ENCODE measurements at places on chromosomes 5 and 9.

DNA sequence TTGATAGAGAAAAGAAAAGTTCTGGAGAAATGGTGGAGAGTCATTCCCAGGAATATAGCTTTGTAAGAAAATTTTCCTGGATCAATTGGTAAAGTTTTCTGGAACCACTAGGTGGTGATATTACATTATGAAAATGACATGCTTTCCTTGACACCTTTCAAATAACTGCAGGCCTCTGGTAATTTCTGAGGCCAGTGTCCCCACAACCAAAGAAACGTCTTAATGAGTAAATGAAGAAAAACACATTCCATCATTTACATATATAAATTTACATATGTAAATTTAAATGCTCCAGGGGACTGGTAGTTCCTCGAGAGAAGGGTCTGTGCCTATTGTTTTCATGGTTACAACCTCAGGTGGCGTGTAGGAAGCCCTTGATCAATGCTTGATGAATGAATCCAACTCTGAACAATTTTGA, 17.2 kb upstream of the RGS3 start:
- no peak for DNase-seq

DNA sequence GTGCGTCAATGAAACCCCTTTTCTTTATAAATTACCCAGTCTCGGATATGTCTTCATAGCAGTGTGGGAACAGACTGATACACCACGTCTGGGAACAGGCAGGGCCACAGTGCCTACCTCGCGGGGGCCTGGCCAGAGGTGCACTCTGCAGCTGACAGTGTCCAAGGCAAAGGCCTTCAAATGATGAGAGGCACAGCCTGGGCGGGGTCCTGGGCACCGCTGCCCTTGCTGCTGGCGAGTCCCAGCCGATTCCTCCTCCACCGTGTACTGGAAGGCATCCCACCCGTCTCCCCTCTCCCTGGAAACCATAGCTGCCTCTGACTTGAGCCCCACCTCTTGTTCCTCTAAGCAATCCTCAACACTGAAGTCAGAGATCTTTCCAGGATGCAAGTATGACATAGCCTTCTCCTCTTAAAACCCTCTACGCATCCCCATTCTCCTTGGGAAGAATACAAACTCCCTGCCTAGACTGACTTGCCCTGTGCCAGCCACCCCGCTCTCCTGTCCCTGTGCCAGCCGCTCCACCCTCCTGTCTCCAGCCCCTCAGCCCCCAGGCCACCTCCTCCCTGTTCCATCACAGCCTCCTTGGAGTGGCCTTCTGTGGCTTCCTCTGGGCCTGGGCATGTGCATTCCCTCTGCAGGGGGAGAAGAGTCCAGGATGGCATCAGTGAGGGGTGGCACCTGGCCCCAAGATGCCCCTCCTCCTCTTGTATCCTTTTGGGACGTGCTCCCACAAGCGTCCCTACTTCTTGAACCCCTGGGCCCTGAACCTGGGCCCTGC, 8.1 kb upstream of the COL5A1 start:
- DNase-seq = no peak

- no peak for DNase-seq
Measured at GRCh38 chr9:6779417-6780241, 21.9 kb downstream of the KDM4C start.

GRCh38 chr5:72478276-72478675, 28.9 kb downstream of the ZNF366 start:
- no peak for DNase-seq

- DNase-seq = no peak
Measured at GRCh38 chr5:154541553-154541952, 63.5 kb upstream of the HAND1 start.

Measured in stimulated activated naive CD4-positive, alpha-beta T cell treated with Interleukin-2 at 50 U/mL for 16 hours (primary cell).